ENCODE measurements at places on chromosomes 5 and 9. TPM values are rescaled to one million over a fixed set of nuclear protein-coding genes. Genes with fewer than 3 reads are reported as not detected.

Gene SYK
- total RNA-seq, result not detected

Gene TRIM36
- total RNA-seq, result 0.12 TPM

Gene SPATA31E1
- not detected for total RNA-seq

Gene TRIM7
- 2.9 TPM for total RNA-seq

Gene GPRIN1
- 0.70 TPM for total RNA-seq

Gene FANCG
- total RNA-seq, result 6.0 TPM

Data from smooth muscle cell of the coronary artery (primary cell).